Epithelial cell of proximal tubule (primary cell): ENCODE measurements at places on chromosomes 3 and 15. TPM values are rescaled to one million over a fixed set of nuclear protein-coding genes. Genes with fewer than 3 reads are reported as not detected.

DNA sequence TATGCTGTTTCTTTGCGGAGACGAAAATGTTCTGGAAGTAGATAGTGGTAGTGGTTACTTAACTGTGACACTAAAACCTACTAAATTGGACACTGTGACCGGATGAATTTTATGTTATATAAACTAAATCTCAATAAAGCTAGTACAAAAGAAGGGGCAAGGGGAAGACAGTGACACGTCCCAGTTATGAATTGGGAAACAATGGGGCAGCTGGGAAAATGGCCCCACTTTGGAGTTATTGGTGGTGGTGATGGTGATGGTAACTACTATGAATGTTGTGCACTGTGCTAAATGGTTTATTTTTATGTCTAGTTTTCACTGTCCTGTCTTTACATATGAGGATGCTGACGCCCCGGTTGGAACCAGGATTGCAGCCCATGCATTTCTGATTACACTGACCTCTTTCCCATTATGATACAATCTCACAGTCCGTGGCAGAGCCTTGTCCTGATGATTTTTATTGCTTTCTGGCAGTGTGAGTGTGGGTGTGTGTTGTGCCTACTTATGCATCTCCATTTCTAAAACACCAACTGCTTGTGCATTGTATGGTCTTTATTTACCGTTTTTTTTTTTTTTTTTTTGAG is 192.0 kb downstream of the FNDC3B start:
- DNase-seq = no peak

- no peak for DNase-seq
Observed at GRCh38 chr3:30642849-30643361, 36.5 kb downstream of the TGFBR2 start.

- no peak for DNase-seq
Observed at GRCh38 chr15:74866090-74866489, 7.1 kb downstream of the SCAMP2 start.

GRCh38 chr15:46496491-46497115 is 861.8 kb downstream of the SQOR start:
- DNase-seq = no peak

GRCh38 chr15:83585601-83586335 is 68.2 kb upstream of the ADAMTSL3 start:
- peak; percentile 27 for DNase-seq

DNA sequence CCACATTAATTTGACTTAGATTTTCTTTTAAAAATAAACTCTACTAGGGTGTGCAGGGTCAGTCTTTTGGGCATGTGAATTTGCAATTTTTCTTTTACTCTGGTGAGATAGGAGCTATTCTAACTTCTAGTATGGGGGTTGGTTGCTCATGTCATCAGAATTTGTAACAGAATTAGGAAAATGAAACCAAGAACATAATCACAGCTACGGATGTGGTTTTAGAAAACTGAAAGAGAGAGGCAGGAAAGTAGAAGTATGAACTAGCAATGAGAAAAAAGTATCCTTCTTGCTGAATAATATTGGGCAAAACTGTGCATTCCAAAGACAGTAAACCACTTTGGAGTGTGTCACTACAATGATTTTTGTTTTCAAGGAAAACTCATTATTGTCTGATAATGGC is 43.3 kb downstream of the ADPGK start:
- no peak for DNase-seq

DNA sequence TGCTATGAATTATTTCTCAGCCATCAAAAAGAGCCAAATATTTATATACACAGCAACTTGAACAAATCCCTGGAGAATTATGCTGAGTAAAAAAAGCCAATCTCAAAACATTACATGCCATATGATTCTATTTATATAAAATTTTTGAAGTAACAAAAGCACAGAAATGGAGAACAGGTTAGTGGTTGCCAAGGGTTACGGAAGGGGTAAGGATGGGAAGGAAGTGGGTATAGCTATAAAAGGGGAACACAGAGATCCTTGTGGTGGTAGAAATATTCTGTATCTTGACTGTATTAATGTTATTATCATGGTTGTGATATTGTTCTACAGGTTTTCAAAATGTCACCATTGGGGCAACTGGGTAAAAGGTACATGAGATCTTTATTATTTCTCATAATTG is 62.3 kb upstream of the ASB14 start:
- no peak for DNase-seq

GRCh38 chr3:128727485-128727884 is 1.5 kb downstream of the RAB7A start:
- no peak for DNase-seq

DNA sequence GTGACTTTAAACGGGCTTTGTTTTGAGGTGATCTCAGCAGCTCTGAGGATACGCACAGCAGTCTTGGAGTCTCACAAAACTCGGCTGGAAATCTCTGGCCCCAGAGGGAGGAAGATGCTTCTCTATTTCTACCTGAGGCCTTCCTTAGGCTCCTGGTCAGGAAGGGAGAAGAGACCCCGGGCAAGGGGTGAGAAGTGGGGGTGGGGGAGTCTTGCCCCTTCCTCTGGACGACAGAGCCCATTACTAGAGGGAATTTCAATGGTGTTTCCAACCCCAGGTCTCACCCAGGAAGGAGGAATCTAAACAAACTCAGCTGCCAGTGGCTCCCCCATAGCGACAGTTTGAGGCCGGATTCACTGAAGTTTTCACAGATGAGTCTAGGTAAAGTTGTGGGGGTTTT is 37.4 kb upstream of the PCSK6 start:
- no peak for DNase-seq

DNA sequence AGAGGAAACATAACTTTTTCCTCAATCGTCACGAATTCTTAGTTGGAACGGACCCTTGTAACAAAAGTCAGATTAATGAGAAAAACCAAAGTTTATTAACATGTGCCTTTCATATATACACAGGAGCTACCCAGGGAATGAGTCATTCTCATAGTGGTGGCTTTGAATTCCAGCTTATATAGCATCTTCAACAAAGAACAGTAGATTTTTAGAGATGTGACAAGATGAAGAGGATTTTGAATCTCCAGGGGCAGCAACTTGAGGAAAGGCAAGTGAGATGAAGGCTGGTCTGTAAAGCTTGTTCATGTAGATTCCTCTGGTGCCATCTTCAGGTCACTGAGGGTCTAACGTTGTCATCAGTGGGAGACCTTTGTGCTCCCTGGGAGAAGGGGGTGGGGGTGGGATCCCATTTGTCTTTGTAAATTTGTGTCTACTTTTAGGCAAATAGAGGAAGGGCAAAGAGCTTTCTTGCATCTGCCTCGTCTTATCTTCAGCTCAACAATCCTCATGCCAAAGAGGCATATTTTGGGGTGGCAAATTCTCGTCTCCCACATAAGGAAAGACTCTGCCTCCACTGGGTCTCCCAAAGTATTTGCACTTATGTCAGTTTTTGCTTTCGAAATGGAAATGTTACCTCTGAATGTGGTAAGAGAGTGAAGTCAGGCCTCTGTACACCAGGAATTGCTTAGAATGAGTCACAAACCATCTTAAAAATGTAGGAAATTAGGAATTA is 29.5 kb downstream of the CLEC3B start:
- DNase-seq = no peak

DNA sequence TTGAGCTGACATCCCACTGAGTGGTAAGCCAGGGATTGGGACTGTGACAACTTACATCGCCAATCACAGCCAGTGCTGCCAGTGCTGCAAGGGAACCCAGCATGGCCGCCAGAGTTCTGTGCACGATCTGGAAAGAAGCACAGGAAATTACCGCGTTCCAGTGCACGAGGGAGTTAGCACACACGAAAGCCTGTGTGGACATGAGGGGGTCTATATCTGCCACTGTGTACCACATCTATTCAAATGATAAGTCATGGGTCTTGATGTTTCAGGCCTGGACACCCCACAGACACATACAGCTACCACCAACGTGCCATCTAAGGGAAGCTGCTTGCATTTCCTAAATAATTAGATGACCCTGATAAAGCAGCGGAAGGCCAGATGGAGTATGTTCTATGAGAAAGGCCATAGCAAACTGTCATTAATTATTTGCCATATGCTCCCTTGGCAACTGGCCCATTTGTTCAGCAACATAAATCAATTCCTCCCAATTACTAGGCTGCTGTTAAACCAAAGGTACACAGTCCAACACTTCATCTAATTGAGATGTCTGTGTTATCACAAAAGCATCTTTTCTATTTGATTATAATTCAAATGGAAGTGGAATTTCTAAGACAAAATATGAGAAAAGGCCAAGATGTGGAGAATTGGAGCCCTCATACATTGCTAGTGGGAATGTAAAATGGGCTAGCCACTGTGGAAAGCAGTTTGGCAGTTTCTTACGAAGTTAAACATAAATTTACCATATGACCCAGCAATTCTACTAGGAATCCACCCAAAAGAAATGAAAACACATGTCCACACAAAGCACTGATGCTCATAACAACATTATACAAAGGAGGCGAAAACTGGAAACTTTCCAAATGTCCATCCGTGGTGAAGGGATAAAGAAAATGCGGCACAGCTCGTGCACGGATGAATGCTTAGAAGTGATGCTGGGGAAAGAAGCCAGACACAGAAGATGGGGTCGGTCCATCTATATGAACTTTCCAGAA is 108.3 kb downstream of the OCA2 start:
- no peak for DNase-seq

GRCh38 chr3:186806089-186807055 is at the start of gene RFC4:
Gene RFC4, minus strand, starts transcription at chr3:186806482. Its CDS starts 1,769 bp downstream, at chr3:186804713.
- no peak for DNase-seq

- DNase-seq = no peak
Observed at GRCh38 chr15:31265090-31265870, 61.4 kb upstream of the KLF13 start.

Gene PFN2
- 112 and 137 TPM in 2 replicates for total RNA-seq

Gene BCHE
- total RNA-seq = 1.1 and 2.9 TPM in 2 replicates

Gene GOLGA8S
- total RNA-seq = not detected in 2 replicates

Gene PAK6
- 4.5 and 7.1 TPM in 2 replicates for total RNA-seq

Gene WDR93
- not detected in 2 replicates for total RNA-seq

Gene TRIM42
- total RNA-seq = not detected in 2 replicates

Gene SPRED1
- total RNA-seq = 12.3 and 14.2 TPM in 2 replicates

Gene MYZAP
- 0.06 and 0.14 TPM in 2 replicates for total RNA-seq

Gene LRRC15
- not detected in 2 replicates for total RNA-seq

Gene PARP3
- 15.4 and 18.8 TPM in 2 replicates for total RNA-seq

Gene PPP1R14D
- not detected in 2 replicates for total RNA-seq

Gene DYNC1LI1
- 40.6 and 44.9 TPM in 2 replicates for total RNA-seq
